ENCODE measurements at places on chromosomes 6 and 20. TPM values are rescaled to one million over a fixed set of nuclear protein-coding genes. Genes with fewer than 3 reads are reported as not detected.

The SLC17A3 gene
- total RNA-seq = 0.36 TPM

The LPA gene
- 1.4 TPM for total RNA-seq

DNA sequence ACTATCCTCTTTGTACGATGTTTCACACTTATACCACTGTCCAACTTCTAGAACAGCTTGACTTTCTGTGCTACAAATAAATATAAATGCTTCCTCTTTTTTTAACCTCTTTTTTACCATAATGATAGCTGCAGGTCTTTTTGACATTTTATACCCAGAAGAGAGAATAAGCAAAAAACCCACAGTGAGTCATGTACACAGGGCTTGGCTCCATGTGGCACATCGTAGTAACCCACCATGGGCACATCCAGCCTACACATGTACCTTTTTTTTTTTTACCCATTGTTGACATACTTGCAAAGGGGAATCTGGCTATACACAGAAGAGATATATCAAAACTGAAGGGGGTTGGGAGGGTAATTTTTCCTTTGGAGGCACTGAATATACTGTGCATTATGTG lies 59.5 kb upstream of the RSPO3 start:
- no peak for DNase-seq

The TRIM40 gene
- 1.0 TPM for total RNA-seq

- DNase-seq = no peak
Observed at GRCh38 chr6:169960886-169961611, 209.6 kb downstream of the ERMARD start.

DNA sequence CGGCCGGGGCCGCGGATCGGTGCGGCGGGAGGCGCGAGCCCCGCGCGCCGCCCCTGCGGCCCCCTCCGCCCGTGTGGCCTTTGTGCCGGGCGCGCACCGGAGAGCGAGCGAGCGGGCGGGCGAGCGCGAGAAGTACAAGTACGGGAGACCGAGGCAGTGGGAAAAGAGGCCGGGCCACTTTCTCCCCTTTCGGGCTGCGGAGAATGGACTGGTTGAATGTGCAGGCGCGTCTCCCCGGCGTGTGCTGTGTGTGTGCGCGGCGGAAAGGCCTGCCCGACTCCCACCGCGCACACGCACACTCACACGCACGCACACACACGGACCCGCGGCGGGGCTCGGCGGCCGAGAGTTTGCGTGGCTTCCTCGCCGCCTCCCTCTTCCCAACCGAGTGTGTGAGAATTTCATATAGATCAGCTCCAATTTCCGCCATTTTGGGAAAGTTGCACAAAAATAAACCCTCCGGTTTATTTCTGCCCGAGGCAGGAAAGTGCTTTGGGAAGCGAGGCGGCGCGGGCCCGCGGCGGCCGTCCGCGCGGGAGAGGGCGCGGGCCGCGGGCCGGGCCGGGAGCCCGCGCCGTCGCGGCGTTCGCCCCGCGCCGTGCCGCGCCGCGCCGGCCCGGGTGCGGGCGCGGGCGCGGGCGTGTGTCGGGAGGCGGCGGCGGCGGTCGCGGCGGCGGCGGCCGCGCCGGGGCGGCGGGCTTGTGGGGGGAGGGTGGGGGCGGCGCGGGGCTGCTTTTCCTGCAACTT lies 1.1 kb downstream of the L3MBTL3 start:
- peak; percentile 66 for DNase-seq

DNA sequence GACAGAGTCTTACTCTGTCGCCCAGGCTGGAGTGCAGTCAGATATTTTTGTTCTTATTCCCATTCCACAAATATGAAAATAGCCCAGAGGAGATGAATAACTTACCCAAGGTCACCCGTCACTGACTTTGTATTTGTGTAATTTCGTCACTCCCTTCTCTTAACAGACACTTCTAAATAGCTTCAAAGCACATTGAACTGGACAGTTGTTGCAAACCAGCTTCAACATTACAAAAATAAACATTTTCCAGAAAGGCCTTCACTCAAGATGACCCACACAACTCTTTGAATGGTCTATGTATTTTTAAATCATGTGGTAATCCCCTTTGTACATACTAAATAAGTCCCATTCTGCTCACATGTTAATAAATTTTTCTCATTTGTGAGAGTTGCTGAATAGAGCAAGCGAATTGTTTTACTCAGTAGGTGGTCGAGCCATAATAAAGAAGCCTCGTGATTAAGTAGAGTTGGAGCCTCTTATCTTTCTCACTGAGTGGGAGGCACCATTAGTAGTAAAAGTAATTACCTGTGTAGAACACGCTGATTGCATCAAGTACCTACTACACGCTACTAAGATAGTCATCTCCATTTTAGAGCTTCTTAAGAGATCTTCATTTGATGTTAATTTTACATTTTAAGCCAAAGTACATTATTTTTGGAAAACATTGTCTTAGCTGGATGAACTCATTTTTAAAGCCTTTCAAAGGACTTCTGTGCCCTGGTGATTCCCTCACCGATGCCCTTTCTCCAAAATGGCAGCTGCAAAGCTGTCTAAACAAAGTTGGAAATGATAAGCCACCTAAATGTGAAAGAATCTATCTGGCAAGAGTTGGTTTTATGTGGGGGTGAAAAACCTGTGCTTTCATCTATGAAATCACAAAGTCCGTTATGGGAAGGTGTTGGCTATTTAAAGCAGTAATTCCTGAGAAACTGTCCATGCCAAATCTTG lies 110.0 kb downstream of the TSHZ2 start:
- DNase-seq = no peak

GRCh38 chr20:37218441-37218840 lies 39.1 kb upstream of the MROH8 start:
- DNase-seq = no peak

The LRRC73 gene
- not detected for total RNA-seq

DNA sequence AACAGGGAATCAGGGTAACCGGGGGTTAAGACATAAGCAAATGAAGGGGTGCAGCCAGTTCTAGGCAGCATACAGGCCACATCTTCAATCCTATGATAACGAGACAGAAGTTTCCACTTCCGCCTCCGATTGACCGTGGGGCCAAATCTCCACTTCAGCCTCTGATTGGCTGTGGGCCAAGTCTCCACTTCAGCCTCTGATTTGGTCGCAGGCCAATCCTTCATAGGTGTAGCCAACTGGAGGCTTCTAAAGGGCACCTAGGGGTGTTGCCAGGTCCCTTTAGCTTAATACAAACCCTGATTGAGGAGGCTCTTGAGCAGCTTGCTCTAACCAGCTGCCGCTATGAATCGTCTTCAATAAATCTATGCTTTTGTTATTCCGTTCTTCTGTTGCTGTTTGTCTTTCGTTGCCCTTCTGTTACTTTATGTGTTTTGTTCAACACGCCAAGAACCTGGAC lies 2.1 kb upstream of the ERGIC3 start:
- DNase-seq = peak; percentile 87

GRCh38 chr6:147872002-147872401 lies 363.5 kb downstream of the SAMD5 start:
- no peak for DNase-seq

GRCh38 chr20:4666001-4666479 lies 55.7 kb upstream of the PRND start:
- DNase-seq = no peak

The GHRH gene
- total RNA-seq = not detected

The L3MBTL1 gene
- total RNA-seq = 7.9 TPM

- DNase-seq = peak; percentile 69
Observed at GRCh38 chr20:32485770-32486478, 99.2 kb downstream of the NOL4L start.

The DNMT3B gene
- 4.5 TPM for total RNA-seq

DNA sequence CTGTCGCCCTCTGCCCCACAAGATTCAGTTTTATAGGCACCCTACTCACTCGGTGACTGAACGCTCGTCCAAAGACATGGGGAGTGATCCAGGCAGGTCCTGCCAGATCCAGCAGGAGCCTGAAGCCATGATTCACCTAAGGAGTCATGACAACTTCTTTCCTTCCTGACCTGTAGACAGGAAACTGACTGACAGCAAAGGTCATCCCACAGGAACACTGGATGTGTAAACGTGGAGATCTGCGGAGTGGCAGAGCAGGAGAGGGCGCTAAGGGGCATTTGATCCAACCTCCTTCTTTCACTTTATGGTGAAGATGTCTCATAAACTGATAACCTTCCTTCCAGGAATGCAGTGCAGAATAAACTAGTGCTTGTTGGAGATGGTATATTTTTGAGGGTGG lies 192.2 kb downstream of the GJA10 start:
- peak; percentile 40 for DNase-seq

The HLA-DQB1 gene
- total RNA-seq = 12.2 TPM

DNA sequence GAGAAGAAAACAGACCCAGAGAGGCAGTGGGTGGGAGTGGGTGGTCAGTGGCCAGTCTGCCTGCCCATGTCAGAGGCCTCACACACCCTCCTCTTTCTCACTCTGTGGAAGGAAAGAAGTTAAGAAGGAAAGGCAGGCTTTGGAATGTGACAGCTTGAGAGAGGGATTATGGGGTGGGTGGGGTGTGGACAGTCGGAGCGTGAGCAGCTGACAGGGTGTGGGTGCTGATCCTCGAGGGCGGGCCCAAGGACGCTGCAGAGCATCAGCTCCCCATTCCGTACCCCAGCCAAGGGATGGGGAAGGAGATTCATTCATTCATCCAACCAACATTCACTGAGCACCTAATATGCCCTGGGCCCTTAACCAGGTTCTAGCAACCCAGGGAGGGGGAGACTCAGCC lies 4.8 kb downstream of the TGM6 start:
- DNase-seq = no peak

The ABCC10 gene
- 16.7 TPM for total RNA-seq

- no peak for DNase-seq
Observed at GRCh38 chr6:24117021-24117420, 9.0 kb upstream of the NRSN1 start.

- DNase-seq = no peak
Observed at GRCh38 chr6:101003075-101003474, 121.9 kb upstream of the ASCC3 start.

DNA sequence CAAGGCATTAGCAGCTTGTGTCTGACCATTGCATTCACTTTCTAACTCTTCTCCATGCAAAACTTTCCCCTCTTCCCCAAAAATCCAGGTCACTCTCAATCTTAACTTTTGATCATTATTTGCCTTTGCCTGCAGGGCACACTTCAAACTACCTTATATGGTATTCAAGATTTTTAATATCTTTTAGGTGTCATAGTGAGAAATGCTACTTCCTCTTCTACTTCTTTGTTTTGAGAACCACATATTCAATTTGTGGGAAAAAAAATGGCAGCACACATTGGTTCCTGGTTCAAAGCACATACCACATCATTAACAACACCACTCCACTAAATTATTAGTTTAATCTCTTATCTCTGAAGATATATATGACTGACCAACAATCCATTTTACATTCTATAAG lies 1267.0 kb upstream of the CITED2 start:
- no peak for DNase-seq

The TP53INP2 gene
- 4.9 TPM for total RNA-seq

DNA sequence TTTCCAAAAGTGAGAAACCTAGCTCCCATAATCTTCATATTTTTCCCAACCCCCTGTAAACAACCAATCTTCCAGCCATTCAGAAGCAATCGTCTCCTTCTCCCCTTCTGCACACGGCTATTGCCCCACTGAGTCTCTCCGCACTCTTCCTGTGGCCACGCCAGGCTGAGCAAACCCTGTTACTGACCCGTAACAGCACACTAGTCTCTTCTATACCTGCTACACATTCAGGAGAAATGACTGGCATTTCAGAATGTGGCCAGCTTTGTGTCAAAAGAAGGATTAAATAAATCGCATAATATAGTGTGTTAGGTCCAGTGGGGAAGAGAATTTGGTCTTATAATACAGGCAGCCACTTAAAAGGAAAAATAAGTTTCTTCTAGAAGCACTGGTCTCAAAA lies 41.4 kb downstream of the ECT2L start:
- no peak for DNase-seq

DNA sequence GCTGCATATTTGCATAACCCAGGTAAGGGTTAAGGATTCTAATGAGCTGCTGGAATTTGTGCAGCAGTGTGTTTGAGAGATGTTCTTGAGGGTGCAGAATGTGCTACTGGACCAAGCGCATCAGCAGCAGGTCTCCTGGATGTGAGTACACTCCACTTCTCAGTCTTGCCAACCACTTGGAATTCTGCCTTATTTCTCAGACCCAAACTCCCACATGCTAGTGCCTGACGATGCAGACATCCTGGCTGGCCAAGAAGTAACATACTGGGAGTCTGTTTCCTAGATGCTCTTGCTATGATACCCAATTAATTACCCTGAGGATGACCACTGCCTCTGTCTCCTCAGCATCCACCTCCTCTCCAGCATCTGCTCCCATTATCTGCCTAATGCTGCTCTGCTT lies 186.6 kb downstream of the MOXD1 start:
- DNase-seq = no peak

- no peak for DNase-seq
Observed at GRCh38 chr6:119171864-119172588, 93.6 kb upstream of the FAM184A start.

GRCh38 chr6:26404546-26404945 lies 2.5 kb downstream of the BTN3A1 start:
- no peak for DNase-seq

DNA sequence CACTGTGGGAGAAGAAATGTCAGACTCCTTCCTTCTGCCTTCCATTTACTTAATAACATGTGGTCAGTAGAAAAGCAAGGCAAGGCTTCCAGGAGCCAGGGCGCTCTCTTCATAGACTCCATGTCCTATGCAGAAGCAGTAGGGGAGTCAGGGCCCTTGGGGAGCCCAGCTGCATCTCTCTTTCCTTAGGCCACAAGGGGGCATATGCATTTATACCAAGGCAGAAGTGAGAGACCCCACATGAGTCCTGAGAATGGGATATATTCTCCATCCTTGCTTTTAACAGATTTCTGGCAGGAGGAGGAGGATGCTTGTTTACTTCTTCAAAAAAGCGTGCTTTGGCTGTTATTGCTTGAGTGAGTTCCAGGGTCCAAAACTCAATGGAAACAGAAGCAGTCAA lies 198.5 kb downstream of the HIVEP2 start:
- peak; percentile 16 for DNase-seq

The RAB44 gene
- total RNA-seq = not detected

- DNase-seq = peak; percentile 52
Observed at GRCh38 chr20:38167851-38168760, 3.0 kb upstream of the TGM2 start.

The OR2H2 gene
- not detected for total RNA-seq

DNA sequence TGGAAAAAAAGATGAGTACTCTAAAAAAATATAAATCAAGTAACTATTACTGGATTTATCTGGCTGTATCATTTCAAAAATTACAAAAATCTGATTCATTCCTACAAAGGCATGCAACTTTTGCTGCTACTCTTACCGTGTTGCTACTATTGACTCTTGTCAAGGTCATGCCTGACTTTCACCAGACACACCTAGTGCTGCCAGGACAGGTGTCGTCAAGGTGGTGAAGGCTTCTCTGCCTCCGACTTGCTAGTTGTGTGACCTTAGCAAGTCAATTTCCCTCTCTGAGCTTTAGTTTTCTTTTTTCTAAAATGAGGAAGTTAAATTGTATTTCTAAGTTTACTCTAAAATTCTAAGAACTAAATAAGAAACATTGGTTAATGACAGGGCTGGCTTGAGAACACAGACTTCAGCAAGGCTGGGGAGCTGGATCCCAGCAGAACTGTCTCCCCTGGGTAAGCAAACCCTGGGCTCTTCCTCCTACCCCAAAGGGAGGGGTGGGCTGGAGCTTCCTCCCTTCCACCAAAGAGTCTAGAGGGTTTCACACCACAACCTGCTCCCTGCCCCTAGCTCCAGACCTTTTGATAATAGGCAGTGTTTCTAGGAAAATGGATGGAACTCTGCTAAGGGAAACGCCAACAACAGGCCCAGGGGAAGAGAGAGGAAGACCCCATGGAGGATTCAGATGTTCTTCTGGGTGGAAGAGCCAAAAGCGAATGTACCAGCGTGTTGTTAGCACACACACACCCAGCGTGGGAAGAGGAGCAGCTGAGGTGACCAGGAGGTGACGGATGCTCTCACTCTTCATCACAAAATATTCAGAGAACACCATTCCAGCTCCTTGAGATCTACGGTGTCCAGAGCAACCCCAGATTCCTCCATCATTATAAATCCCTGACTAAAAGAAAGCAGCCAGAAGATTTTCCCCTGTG lies 47.9 kb upstream of the CITED2 start:
- no peak for DNase-seq
